ENCODE measurements at places on chromosomes 6 and 20. TPM values are rescaled to one million over a fixed set of nuclear protein-coding genes. Genes with fewer than 3 reads are reported as not detected.

GRCh38 chr20:24756292-24757025, 192.6 kb upstream of the CST7 start:
- H3K27ac ChIP-seq, result no peak overlapping the region
- no peak for DNase-seq
- no peaks in the 10 kb centered on the region for H3K36me3 ChIP-seq

- H3K27ac ChIP-seq, result peak overlapping the region; percentile 99
- H3K27me3 ChIP-seq, result no peaks in the 10 kb centered on the region
- H3K36me3 ChIP-seq, result peaks cover 4% of the 10 kb centered on the region
- peaks cover 66% of the 10 kb centered on the region for H3K4me1 ChIP-seq
- DNase-seq, result no peak
These were observed 2.8 kb downstream of the EZR start for GRCh38 chr6:158816329-158816728.

GRCh38 chr6:25171301-25171700, 107.9 kb upstream of the CARMIL1 start:
- no peaks in the 10 kb centered on the region for H3K36me3 ChIP-seq
- H3K4me1 ChIP-seq, result no peaks in the 10 kb centered on the region
- H3K4me3 ChIP-seq, result no peak overlapping the region
- H3K27ac ChIP-seq, result no peak overlapping the region
- no peaks in the 10 kb centered on the region for H3K27me3 ChIP-seq

Gene BPIFA1
- not detected for total RNA-seq

Gene ZFP57
- 9.2 TPM for total RNA-seq

DNA sequence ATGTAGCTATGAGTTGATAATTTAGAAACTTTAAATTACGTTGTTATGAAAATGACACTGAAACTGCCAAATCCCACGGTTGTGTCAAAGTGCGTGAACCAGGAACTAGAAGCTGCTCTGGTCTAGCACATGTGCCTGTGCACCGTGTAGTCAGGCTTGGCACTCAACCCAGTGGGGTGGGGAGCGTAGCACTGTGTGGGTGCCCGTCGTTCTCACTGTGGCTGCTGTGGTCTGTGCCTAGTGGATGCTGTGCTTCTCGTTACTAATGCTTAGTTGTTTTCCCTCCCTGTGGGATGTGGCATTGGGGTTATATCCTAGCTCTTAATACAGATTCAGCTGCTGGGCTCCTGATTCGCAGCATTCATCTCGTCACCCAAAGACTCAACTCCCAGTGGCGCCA, 46.2 kb upstream of the ADIG start:
- no peak for DNase-seq
- no peak overlapping the region for H3K4me3 ChIP-seq
- no peak overlapping the region for H3K27ac ChIP-seq
- no peaks in the 10 kb centered on the region for H3K4me1 ChIP-seq
- H3K36me3 ChIP-seq, result peaks cover 45% of the 10 kb centered on the region

GRCh38 chr6:90190752-90191395, 105.8 kb downstream of the BACH2 start:
- H3K36me3 ChIP-seq, result no peaks in the 10 kb centered on the region
- DNase-seq, result no peak
- H3K4me1 ChIP-seq, result peaks cover 80% of the 10 kb centered on the region
- peak overlapping the region; percentile 1 for H3K4me3 ChIP-seq
- no peaks in the 10 kb centered on the region for H3K27me3 ChIP-seq
- H3K27ac ChIP-seq, result no peak overlapping the region

DNA sequence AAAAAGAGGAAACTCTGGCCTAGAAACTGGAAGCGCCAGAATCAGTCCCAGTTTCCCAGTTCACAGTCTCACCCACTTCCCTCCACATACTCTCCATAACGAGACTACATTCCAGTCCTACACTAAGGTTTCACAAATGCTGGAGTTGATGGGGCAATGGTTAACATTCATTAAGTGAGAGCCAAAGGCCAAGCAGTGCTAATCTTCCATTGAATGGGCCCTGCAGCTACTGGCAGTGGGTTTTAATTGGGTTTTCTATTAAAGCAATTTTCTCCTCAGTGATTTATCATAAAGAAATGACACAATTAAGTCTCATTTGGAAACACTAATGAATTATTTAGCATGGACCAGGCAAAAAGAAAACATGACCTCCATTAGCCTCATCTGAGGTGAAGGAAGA, 20.8 kb upstream of the NRSN1 start:
- no peaks in the 10 kb centered on the region for H3K4me1 ChIP-seq
- H3K27me3 ChIP-seq, result no peaks in the 10 kb centered on the region
- no peaks in the 10 kb centered on the region for H3K36me3 ChIP-seq
- no peak overlapping the region for H3K4me3 ChIP-seq

GRCh38 chr6:72699159-72699558, 77.3 kb downstream of the KCNQ5 start:
- no peaks in the 10 kb centered on the region for H3K4me1 ChIP-seq
- no peak overlapping the region for H3K4me3 ChIP-seq
- H3K36me3 ChIP-seq, result no peaks in the 10 kb centered on the region
- H3K27me3 ChIP-seq, result no peaks in the 10 kb centered on the region
- H3K27ac ChIP-seq, result no peak overlapping the region

- H3K27me3 ChIP-seq, result no peaks in the 10 kb centered on the region
- DNase-seq, result no peak
- H3K36me3 ChIP-seq, result peaks cover 11% of the 10 kb centered on the region
These were observed 45.6 kb downstream of the LRRN4 start for GRCh38 chr20:6008254-6008653.

GRCh38 chr6:165662041-165662748, 846 bp downstream of the PDE10A start:
- no peaks in the 10 kb centered on the region for H3K4me1 ChIP-seq
- peaks cover 7% of the 10 kb centered on the region for H3K27me3 ChIP-seq
- no peak overlapping the region for H3K4me3 ChIP-seq
- no peaks in the 10 kb centered on the region for H3K36me3 ChIP-seq

- DNase-seq, result peak; percentile 55
- no peak overlapping the region for H3K27ac ChIP-seq
- no peaks in the 10 kb centered on the region for H3K27me3 ChIP-seq
- peaks cover 9% of the 10 kb centered on the region for H3K4me1 ChIP-seq
These were observed 86.0 kb downstream of the DHX35 start for GRCh38 chr20:39048000-39048696.

Gene KCNK17
- not detected for total RNA-seq

Gene ELOVL4
- total RNA-seq, result 2.0 TPM

DNA sequence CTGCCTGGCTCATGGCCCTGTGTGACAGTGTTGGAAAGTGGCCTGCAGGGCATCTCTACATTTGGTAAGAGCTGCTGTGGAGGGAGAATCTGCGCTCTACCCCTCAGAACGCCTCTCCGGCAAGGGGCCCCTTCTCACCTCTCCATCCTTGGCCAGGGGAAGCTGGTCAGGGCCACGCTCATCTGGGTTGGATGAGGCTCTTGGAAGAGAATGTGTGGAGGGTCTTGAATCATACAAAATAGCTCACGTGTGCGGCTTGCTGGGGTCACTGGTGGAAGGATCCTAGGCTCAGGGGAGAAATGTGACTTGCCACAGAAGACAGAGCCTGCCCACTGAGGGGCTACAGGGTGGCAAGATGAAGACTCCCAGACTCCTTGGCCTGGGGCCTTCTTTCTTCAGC, 105.0 kb downstream of the SCML4 start:
- peaks cover 68% of the 10 kb centered on the region for H3K4me1 ChIP-seq
- no peaks in the 10 kb centered on the region for H3K27me3 ChIP-seq
- no peak overlapping the region for H3K4me3 ChIP-seq
- DNase-seq, result no peak
- H3K27ac ChIP-seq, result no peak overlapping the region
- H3K36me3 ChIP-seq, result peaks cover 31% of the 10 kb centered on the region

Gene NMBR
- not detected for total RNA-seq

GRCh38 chr20:44123251-44123650, 63.7 kb downstream of the JPH2 start:
- H3K27ac ChIP-seq, result no peak overlapping the region
- no peaks in the 10 kb centered on the region for H3K27me3 ChIP-seq
- no peak for DNase-seq
- H3K36me3 ChIP-seq, result no peaks in the 10 kb centered on the region
- H3K4me1 ChIP-seq, result no peaks in the 10 kb centered on the region

- H3K27ac ChIP-seq, result no peak overlapping the region
- no peaks in the 10 kb centered on the region for H3K36me3 ChIP-seq
- no peaks in the 10 kb centered on the region for H3K4me1 ChIP-seq
- no peak overlapping the region for H3K4me3 ChIP-seq
These were observed 97.9 kb downstream of the GJA1 start for GRCh38 chr6:121533321-121533841.

DNA sequence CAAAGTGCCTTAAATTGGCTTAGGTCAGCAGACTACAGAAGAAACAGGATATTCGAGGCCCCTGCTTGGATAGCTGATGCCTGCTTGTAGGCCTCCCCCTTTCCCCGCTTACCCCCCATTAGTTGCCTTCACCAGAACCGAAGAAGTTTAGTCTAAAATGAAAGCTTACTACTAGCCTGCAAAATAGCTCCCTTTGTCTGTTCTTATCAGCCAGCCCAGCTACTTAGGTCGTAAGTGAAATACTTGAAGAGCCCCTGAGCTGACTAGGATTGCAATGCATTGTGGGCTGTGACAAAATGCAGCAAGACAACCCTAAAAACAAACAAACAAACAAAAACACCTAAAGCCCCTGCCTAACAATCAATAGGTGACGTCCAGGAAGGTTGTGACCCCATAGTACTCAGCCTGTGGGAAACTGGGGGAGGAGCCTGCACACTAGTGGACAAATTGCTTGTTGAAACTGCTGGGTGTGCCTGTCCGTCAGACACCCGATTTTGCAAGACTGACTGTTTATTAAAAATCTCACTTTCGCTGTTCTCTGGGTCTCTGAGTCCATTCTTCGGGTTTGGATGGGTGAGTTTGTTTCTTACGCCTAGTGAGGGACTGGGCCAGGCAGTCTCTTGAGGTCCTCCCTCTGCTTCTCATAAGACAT, 105.0 kb upstream of the DUSP22 start:
- H3K36me3 ChIP-seq, result no peaks in the 10 kb centered on the region
- H3K27ac ChIP-seq, result no peak overlapping the region
- no peaks in the 10 kb centered on the region for H3K27me3 ChIP-seq
- H3K4me1 ChIP-seq, result peaks cover 24% of the 10 kb centered on the region
- no peak for DNase-seq

DNA sequence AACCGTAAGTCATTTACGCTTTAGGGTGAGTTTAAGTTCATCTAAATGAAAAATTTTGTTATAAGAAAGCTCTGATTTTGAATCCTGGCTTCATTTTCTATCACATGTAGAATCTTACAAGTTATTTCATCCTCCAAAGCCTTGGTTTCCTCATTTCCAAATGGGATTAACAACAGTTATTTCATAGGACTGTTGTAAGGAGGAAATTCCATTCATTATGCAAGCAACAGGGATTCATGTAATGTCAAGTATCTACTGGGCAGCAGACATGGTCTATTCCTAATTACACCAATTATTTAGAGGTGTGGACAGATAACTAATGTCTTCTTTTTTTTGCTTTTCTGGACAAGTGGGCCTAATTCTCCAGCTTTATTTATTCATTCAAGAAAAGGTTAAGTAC, 154.0 kb downstream of the PDSS2 start:
- H3K36me3 ChIP-seq, result no peaks in the 10 kb centered on the region
- H3K27ac ChIP-seq, result no peak overlapping the region
- no peak for DNase-seq
- H3K27me3 ChIP-seq, result no peaks in the 10 kb centered on the region

GRCh38 chr6:118722829-118723813, 71.7 kb upstream of the CEP85L start:
- no peak overlapping the region for H3K4me3 ChIP-seq
- no peak overlapping the region for H3K27ac ChIP-seq
- H3K36me3 ChIP-seq, result no peaks in the 10 kb centered on the region
- DNase-seq, result no peak
- H3K4me1 ChIP-seq, result peaks cover 53% of the 10 kb centered on the region

GRCh38 chr6:112289038-112289566, 34.7 kb upstream of the LAMA4 start:
- no peak for DNase-seq
- H3K27me3 ChIP-seq, result peaks cover 4% of the 10 kb centered on the region
- H3K4me1 ChIP-seq, result peaks cover 21% of the 10 kb centered on the region
- H3K27ac ChIP-seq, result no peak overlapping the region

DNA sequence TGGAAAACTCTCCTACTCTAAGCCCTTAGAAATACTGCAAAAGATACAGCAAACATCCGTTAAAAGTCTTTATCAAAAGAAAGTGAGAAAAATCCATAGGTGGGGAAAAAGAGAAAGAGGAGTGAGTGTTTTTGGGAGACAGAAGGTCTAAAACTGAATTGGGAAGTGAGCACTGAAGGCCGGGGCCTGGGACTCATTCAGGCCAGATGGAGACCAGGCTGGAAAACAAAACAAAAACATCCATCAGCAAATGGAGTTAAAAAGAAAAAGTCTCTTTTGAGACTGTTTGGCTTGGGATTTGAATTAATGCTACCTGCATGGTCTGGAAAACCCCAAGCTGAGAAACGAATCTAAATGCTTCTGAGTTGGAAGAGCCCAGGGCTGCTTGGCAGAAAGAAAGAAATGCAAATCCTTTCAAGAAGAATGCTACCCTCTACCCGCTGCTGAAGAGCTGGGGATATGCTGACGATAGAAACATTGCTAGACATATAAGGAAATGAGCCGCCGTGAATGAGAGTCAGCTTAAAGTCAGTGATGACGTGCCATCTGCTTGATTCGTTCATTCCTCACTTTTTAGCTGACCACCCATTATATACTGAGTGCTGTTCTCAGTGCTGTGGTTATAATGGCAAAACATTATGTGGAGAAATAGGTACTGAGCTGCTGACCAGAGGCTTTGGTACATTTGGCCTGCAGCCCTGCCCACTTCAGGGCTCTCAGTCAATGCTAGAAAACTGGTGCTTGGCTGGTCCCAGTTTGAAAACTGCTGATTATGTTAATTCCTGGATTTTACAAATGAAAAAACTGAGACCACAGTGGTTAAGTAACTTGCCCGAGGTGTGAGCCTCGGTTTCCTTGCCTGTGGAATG, 28.0 kb upstream of the TULP4 start:
- H3K4me3 ChIP-seq, result no peak overlapping the region
- no peaks in the 10 kb centered on the region for H3K27me3 ChIP-seq
- H3K27ac ChIP-seq, result no peak overlapping the region
- H3K4me1 ChIP-seq, result peaks cover 37% of the 10 kb centered on the region

Gene TREM2
- 0.44 TPM for total RNA-seq

Gene VIP
- total RNA-seq, result not detected

DNA sequence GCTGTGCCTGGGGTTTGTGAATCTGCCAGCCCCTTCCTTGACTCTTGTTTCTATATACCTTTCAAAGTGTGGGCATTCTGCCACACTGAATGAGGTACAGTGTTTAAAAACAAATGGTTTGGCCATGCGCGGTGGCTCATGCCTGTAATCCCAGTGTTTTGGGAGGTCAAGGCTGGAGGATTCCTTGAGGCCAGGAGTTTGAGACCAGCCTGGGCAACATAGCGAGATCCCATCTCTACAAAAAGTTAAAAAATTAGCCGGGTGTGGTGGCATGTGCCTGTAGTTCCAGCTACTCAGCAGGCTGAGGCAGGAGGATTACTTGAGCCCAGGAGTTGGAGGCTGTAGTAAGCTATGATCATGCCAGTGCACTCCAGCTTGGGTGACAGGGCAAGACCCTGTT, 5.8 kb downstream of the FAM83D start:
- H3K36me3 ChIP-seq, result no peaks in the 10 kb centered on the region
- H3K4me3 ChIP-seq, result no peak overlapping the region
- H3K4me1 ChIP-seq, result peaks cover 19% of the 10 kb centered on the region
- no peak overlapping the region for H3K27ac ChIP-seq

Gene LCA5
- 0.22 TPM for total RNA-seq

Gene PKIB
- total RNA-seq, result not detected

Gene TSBP1
- total RNA-seq, result not detected

Gene ZSCAN23
- total RNA-seq, result 1.3 TPM

Gene RIN2
- total RNA-seq, result 0.49 TPM

Gene NEDD9
- 41.0 TPM for total RNA-seq

Gene BAG2
- total RNA-seq, result 10.4 TPM

Gene MAS1
- not detected for total RNA-seq

Measured in CD8-positive, alpha-beta memory T cell (primary cell).